CD4-positive, alpha-beta T cell treated with Interleukin-1 beta for 1 hour (primary cell): ENCODE measurements at places on chromosomes 2 and 18.

GRCh38 chr2:3517948-3518495, 1.3 kb downstream of the ADI1 start:
- DNase-seq, result no peak

DNA sequence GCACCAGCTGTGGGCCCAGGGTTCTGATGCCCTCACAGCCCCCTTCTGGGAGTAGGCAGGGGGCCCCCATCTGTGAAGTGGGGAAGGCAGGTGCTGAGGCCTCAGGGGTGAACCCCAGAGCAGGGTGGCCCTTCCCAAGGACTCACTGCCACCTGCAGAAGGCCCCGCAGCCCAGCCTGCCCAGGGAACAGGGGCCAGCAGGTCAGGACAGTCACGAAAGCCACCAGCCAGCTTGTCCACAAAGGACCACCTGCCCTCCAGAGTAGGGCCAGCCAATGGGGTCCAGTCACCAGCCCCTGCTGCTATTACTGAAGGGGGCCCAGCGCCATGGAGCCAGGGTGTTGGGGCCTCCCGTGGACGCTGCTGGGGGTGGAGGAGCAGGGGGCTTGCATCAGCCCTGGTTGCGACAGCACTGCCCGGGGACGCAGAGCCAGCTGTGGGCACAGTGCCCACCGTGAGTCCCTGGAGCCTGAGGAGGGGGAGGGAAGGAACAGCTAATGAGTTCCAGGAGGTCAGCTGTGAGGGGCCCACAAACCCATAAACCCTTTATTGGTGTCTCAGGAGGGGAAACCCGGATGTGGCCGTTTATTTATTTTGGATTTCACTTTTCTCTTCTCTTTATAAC, 11.5 kb upstream of the SNED1 start:
- no peak for DNase-seq

GRCh38 chr18:11005528-11005927, 143.8 kb downstream of the PIEZO2 start:
- no peak for DNase-seq

DNA sequence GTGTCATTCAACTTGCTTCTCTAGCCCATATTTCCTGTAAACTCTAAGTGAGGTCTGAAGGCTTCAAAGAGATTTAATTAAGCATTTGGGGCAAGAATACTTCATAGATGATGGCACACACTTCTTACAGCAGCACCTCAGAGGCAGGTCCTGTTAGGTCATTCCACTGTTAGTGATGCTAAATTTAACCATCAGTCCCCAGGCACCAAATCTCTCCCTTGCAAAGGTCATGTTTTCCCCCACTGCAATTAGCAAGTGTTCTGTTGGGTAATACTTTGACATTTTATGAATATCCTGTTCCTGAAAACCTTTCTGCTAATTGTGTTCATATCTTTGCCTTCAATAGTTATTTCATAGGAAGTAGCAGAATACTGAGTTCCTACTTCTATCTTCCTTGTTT, 117.0 kb downstream of the STK39 start:
- no peak for DNase-seq

DNA sequence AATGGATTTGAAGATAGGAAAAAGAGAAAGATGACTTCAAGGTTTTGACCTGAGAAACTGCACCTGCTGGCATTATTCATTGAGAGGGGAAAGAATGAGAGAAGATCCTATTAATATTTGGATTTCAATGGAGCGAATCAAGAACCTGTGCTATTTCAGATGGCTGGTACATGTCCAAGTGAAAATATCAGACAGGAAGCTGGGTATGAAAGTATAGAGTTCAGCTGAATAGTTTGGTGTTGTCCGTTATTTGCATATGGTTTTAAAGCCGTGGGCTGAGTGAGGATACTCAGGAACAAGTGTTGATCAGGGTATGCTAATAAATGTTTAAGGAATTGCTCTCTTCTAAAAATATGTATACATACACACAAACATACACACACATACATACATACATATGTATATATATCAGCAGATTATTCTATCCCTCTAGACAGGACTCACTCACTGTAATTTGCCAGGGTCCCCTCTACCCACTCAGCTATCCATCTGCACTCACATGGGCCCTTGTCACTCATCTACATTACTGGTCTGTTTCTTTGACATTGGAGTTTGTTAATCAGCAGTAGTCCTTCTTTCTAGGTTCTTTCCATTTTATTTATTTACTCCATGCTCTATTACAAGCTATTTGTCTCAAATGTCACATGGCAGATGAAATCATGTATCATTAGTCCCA, 33.9 kb upstream of the IKZF2 start:
- DNase-seq, result no peak

DNA sequence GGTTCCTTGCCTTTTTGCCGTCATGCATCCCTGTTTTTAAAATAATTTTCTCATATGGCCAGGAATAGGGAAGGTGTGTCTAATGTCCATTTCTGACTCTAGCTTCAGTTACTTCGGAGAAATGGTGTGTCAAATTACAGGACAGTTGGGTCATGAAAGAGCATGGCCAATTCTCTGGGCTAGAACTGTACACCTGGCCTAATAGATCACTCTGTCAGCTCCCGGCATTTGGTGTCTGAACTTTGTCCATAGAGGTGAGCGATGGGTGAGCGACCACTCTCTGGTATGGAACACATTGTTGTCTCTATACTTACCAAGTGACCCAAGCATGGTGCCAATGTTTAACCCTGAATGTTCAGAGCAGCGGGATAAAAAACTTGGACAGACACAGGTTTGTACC, 38.3 kb upstream of the ASB18 start:
- DNase-seq, result no peak
